Spleen (tissue), 13 donors: ENCODE measurements at places on chromosomes 7 and 10. TPM values are rescaled to one million over a fixed set of nuclear protein-coding genes. Genes with fewer than 3 reads are reported as not detected.
A peak's percentile ranks its signal among the peaks of the same experiment; 100 is the strongest.

DNA sequence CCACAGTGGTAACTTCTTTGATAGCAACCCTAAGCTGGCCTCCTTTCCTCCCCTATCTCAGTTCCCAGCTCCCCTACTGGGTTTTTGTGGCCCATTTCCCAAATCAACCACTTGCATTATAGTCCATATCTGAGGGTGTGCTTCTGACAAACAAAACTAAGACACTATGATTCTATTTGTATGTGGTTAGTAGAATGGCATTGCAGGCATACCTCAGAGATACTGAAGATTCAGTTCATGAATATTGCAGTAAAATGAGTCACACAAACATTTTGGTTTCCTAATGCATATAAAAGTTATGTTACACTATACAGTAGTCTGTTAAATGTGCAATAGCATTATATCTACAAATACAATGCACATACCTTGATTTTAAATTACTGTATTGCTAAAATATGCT is 15.4 kb upstream of the TMEM243 start:
- no peak for DNase-seq

DNA sequence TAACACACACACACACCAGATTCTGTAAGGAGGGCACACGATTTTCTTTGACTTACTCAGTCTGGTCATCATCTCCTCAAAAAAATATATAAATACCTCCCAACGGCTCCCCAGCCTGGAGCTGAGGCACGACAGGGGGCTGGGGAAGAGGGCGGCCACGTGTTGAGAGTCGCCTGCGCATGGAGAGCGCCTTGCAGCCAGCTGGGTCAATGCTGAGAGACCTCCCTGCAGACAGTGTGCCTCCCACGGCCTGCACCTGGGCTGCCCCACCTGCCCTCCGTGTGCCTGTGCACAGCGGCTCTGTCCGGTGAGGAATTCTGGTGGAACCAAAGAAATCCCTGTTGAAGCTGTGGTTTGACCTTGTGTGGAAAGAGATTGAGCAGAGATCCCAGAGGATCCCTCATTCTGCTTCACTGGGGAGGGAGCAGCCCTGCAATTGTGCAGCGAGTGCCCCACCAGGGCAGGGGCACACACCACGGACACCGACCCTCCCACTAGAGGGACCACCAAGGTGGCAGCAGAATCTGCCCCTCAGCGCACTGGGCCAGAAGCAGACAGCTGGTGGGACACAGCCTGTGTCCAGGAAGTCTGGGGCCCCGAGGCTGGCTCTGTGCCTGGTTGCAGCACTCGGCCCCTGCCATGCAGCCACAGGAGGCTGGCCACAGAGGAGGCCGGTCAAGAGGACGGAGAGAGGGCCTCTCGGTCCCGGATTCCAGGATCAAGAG is 150.5 kb upstream of the PPP2R2D start:
- DNase-seq = no peak

GRCh38 chr7:151903249-151904032 is 26.5 kb upstream of the PRKAG2 start:
- peak; percentile 61 for DNase-seq

- no peak for DNase-seq
Observed at GRCh38 chr7:96243241-96243640, 78.7 kb downstream of the SLC25A13 start.

DNA sequence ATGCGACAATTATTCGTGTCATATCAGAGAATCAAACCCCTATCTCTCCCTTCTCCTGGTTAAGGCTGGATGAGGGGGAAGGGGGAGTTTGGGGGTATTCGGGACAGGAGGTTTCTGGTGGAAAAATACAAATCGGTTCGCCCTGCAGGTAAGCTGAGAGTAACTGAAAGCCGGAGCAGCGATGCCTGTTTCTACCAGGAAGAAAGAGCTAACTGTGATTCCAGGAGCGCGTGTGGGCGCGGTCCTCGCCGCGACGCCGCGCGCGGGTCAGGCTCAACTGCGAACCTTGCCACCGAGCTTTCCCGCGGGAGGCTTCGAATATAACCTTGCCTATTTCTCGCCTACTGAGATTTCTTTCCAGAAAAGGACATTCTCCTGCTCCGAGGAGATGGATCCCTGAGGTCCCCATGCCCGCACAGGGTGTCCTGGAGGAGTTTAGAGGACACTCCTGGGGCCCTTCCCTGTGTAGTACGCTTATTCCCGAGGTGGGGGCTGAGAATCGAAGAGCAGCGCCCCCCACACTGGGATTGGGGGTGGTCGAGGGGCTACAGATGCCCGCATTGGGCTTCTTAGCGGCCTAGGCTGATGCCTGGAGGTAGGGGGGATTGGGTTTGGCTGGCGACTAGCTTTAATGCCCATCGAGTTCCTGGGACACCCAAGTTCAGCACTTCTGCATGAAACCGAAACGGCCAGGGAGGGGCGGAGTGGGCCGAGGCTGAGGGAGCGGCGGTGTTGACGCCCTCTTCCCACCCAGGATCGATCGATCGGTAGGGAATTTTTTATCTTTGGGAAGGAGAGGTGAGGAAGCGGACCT is 13.0 kb upstream of the DLX6 start:
- no peak for DNase-seq

DNA sequence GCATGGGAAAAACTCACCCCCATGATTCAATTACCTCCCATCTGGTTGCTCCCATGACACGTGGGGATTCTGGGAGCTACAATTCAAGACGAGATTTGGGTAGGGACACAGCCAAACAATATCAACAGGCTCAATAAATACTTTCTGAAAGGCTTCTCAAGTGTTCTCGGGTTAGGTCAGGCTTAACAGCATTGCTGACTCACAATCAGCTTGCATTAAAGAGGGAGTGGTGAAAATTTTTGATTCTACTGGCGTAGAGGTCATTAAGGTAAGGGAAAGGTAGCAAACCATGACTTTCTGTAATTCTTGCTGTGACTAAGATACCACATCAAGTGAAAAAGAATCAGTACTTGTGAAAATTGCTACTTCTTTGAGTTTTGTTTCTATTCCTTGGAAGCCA is 126.4 kb downstream of the JCAD start:
- DNase-seq = no peak

GRCh38 chr7:128311013-128311412 is 32.7 kb downstream of the RBM28 start:
- DNase-seq = no peak

DNA sequence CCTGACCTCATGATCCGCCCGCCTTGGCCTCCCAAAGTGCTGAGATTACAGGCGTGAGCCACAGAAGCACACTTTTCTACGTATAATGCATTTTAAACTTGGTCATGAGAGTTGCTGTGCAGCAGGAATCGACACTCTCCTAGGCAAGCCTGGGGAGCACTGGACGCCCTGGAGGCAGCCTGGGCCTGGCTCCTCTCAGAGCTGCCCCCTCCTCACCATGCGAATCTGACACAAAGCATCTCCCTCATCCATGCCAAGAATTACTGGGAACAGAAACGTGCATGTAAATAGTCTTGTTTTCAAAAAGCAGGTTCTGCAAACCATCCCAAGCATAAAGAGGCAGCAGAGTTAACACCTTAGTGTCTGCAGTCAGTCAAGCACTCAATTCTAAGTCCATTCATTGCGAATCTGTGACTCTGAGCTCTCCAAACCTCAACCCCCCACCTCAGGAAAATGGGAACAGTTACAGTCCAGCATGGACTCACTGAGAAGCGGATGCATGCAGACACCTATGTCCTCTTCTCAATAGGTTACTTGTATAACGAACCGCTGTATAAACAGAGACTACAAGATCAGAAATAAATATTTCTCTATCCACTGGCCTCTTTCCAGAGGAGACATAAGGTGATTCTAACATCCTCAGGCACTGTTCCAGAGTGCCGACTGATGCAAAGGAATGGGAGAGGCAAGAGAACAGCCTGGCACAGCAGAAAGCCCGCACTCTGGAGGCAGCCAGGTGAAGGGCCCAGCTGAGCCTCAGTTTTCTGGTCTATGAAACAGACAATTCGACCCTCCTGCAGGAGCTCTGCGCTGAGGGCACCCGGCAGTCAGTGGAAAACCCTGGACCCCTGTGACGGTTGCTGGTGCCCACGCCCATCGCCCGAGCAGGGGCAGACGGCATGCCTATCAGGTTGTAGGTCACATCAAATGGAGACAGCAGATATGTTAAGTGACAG is 68.9 kb downstream of the MAD1L1 start:
- DNase-seq = no peak

DNA sequence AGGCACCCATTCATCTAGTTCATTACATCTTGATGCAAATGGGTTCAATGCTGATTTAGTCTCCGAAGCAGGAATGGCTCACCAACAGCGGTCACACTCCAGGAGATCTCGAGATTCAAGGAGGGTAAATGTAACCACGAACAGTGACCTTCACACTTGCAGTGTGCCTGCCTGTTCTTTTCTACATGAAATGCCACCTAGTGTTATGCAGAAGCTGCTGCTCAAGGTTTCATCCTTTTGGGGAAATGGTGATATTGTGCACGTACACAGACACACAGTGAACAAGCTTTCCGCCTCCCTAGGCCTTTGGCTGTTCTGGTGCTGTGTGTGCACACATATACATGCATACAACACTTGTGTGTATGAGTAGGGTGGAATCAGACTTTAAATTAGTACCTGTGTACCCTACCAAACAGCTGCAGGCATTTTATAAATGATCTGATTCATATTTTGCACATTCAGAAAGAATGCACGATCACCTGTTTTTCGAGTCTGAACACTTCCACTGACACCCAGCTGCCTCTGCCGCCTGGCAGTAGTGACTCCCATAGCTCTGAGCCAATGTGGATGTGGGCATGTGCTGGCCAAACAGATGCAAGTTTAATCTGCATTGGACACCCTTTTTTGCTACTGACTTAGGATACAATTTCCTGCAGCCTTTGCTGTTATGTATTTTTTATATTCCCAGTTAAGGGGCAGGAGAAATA is 100.5 kb downstream of the TACC2 start:
- DNase-seq = no peak

- DNase-seq = no peak
Observed at GRCh38 chr7:14846405-14846804, 56.1 kb downstream of the DGKB start.

- no peak for DNase-seq
Observed at GRCh38 chr7:142567201-142568075, 181.8 kb upstream of the PRSS1 start.

- no peak for DNase-seq
Observed at GRCh38 chr7:41820111-41820671, 117.3 kb upstream of the INHBA start.

GRCh38 chr10:78476844-78477243 is 443.2 kb downstream of the RPS24 start:
- no peak for DNase-seq

Gene CDC14C
- polyA plus RNA-seq = not detected

Gene CDK14
- polyA plus RNA-seq = 6.6 TPM

Gene CYP3A4
- polyA plus RNA-seq = not detected

Gene PLAC9
- polyA plus RNA-seq = 6.7 TPM

Gene EN2
- 0.04 TPM for polyA plus RNA-seq

Gene PNPLA8
- polyA plus RNA-seq = 13.2 TPM

Gene FGFR2
- polyA plus RNA-seq = 0.35 TPM
